ENCODE measurements at places on chromosomes 2 and 18.

DNA sequence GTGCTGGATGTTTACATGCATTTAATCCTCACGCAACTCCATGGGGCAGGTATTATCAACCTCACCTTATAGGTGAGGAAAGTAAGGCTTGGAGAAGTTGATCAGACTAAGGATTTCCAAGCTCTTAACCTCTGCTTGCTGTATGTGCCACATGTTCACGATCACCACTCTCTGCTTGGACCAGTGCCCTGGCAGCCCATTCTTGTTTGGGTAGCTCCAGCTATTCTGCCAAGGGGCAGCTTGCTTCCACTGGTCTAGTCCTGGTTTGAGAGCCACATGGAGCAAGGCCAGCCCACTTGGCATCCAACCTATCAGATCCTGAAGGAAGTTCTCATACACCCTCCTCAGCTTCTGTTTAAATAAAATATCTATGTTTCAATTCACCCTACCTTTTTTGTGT lies 14.3 kb downstream of the PLB1 start:
- DNase-seq = no peak

DNA sequence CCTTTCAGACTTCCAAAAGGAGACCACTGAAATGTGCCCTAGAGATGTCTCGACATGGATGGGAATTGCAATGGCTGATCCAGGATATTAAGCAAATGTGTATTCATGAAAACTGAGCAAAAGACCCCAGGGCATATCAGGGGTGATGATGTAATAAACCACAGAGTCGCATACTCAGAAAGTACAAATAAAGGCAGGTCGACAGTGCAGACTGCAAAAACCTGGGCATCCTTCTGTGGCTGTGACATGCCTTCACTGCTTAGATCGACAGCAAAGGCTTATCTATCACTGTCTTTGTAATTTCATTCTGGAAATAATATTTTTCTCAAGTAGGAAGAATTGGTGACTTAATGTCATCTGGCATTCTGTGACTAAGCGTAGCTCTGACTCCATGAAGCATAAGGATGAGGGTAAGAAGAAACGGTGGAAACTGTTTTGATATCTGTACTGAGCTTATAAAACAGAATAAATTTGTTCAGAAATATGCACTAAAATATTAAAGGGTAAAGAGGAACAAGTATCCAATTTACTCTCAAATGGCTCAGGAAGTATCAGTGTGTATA lies 115.6 kb upstream of the NRP2 start:
- no peak for DNase-seq

DNA sequence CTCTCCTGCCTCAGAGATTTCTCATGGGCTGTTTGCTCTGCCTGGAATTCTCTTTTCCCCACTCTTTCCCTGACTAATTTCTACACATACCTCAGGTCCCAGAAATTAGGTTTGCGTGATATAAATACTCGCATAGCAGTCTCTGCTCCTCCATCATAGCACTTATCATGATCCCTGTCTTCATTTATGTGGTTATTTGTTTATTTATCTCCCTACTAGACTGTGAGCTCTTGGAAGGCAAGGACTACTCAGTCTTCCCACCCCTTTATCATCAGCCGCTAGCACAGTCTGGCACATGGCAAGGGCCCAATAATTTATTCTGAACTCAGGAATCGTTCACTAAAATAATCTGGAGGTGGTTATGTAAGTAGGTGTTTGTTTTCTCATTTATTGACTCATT lies 79.3 kb downstream of the ADCYAP1 start:
- DNase-seq = no peak

- DNase-seq = no peak
These were observed 1.3 kb downstream of the PRPF40A start for GRCh38 chr2:152715854-152716428.

- no peak for DNase-seq
These were observed 41.8 kb downstream of the CERKL start for GRCh38 chr2:181614874-181615638.

GRCh38 chr2:85151026-85151425 lies 17.8 kb downstream of the TCF7L1 start:
- no peak for DNase-seq

DNA sequence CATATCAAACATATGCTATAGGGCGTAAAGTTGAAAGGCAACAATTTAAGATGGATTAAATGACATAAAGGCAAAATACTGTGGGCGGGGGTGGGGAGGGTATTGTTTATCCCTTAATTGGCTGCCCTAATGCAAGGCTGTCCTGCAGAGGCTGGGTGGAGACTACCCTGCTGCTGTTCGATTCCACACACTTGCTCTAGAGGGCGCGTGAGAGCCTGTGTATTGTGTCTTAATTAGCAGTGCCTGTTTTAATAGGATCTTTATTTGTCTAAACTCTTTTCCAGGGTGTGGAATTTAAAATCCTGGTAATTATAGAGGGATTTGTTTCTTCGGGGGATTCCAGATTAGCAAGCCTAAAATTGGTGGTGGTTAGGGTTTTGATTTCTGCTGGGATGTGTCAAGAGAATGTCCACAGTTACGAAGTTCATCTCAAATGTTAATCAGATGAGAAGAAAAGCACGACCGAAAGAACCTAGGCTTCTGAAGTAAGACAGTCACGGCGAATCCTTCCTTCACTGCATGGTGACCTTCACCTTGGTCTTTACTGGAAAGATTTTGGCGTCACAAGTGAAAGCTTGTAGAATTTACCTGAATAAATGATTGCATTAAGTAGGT lies 103.5 kb upstream of the MAP3K20 start:
- DNase-seq = no peak

DNA sequence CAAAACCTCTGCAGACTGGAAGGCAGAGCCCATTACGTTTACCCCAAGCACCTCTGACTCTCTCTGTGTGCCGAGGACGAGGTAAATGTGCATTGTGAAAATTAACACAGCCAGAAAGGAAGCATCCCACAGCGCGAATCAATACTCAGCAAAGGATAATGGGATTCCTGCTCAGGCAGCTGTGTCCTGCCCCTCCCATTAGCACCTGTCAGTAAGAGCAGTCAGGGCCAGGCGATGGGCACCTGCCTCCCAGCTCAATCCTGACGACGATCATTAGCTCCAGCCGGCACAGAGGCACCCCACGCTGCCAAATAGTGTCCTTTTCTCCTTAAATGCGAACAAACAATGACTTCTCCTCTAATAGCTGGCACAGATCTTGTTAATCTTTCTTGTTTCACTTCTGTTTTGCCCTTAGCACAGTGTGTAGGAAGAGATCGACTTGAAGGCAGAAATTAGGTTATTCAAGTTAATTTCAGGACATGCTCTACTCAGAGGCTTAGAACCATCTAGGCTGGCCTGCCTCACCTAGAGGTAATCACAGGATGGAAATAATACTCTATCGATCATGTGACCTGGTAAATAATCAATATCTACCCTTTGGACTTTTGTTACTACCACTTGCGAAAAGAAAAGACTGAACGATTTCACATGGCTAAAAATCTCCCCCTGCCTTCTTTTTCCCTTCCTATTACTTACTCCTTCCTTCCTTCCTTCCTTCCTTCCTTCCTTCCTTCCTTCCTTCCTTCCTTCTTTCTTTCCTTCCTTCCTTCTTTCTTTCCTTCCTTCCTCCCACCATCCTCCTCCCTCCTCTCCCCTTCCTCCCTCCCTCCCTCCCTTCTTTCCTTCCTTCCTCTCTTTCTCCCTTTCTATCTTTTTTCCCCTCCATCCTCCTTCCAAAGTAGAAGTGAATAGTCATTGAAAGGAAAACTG lies 487.9 kb upstream of the ID2 start:
- no peak for DNase-seq

DNA sequence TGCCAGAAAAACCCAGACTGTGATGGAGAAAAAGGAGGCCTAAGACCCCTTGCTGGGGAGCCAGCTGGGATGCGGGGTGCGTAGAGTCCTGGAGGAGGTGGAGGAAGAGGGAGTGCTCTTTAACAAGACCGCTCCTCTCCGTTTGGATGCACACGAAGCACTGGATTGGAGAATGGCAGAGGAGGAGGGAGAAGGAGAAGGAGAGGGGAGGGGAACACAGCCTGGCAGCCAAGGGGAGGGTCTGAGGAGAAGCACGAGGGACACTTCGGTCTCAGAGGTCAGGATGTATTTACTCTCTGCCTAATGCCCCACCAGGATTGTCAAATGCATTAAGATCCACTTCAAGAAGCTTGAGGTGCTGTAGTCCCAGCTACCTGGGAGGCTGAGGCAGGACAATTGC lies 42.0 kb upstream of the SLC35G4 start:
- no peak for DNase-seq

DNA sequence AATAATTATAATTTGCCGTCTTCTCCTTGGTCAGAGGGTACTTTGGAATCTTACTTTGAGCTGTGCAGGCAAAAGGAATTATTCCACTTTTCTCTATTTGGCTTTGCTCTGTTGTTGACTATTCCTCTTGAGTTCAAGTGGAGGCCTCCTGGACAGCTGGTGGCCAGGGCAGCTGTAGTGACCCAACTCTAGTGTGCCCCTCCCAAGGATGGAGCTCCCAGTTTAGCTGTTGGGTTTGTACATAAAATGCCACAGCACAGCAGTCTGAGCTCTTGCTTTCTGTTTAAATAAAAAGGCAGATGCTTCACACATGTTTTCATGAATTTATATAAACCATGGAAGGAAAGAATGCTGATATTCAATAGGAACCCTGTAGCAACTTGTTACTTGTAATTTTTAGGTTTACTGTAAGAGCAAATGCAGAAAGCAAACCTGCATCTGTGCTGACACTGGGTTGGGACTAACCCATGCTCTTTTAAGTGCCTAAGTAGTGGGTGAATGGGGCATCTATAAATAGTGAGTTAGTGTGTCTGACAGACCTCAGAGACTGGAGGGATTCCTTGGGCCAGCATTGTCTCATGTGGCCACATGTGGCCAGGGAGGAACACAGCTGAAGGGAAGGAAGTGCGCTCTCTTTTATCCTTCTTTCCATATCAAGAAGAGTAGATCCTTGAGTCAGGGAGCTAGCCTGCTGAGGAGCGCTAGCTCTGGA lies 121.8 kb downstream of the FHOD3 start:
- no peak for DNase-seq

DNA sequence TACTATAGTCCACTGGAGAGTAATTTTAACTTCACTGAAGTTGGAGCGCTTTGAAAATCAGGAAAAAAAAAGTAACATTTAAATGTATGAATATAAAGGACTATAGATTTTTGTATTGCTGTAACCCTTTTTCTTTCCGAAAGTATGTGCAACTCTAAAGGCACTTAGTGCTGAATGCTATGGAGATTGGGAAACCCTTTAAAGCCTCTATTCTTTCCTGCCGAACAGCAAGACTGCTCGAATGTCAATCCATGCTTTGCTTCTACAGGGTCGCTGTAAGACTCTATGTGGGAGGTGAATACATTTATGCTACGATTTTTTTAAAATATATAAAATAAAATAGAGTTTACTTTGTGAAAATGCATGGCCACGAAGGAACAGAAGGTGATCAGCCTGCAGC lies 825 bp downstream of the GRB14 start:
- DNase-seq = no peak

GRCh38 chr2:182767578-182767977 lies 51.5 kb downstream of the DNAJC10 start:
- no peak for DNase-seq

GRCh38 chr2:43459446-43460173 lies 136.2 kb downstream of the THADA start:
- DNase-seq = no peak

GRCh38 chr2:41000374-41000773 lies 548.5 kb upstream of the SLC8A1 start:
- DNase-seq = no peak

DNA sequence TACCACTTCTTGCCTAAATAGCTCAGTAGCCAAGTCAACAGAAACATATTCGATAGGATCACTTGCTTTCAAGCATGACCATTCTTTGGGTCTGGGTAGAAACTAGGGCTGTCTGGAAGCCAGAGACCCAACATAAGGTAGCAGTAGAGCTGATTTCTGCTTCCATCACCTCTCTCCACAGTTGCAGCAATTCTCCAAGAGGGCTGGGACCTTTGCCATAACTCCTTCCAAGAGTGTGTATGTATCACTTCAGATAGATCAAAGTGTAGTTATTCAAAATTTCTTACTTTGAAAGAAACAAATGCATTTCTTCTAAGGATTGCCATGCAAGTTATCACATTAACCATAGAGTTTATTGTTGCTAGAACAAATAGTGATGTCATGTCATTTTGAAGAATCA lies 172.0 kb upstream of the GALNT5 start:
- DNase-seq = no peak

DNA sequence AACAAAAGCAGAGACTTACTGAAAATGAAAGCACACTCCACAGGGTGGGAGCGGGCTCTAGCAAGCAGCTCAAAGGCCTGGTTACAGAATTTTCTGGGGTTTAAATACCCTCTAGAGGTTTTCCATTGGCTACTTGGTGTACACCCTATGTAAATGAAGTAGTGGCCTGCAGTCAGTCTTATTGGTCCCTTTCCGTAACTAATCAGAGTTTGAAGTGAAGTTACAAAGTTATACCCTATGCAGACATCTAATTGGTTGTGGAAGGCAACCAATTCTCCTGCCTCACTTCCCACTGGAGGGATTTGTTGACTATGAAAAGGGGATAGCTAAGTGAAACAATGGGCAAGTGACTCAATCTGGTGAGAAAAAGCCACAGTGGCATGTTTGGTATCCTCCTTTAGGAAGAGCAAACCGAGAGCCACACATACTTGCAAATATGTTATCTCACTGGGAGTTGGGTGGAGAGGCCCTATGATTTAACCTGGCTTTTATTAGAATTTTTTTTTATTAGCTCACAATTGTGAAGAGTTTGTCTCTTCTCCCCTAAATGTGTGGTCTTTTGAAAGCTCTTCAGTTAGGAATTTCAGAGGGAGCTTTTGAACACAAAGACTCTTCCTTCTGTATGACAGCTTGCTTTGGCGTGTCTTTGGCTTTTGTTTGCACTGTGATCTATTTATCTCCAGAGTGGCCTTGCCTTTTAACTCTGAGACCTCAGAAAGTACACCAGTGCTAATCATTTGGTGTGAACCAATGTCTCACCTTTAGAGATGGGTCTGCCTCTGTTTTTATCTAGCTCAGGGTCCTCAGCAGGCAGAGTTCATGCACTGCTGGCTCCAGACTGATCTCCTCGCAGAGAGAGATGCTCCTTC lies 69.6 kb downstream of the MAP4K4 start:
- no peak for DNase-seq

GRCh38 chr18:42514512-42514911 lies 559.5 kb downstream of the PIK3C3 start:
- DNase-seq = no peak

GRCh38 chr2:226338825-226339224 lies 460.8 kb downstream of the IRS1 start:
- no peak for DNase-seq

- DNase-seq = no peak
These were observed 153.4 kb downstream of the MBP start for GRCh38 chr18:76979111-76979751.

- DNase-seq = no peak
These were observed 80.9 kb upstream of the POU3F3 start for GRCh38 chr2:104772996-104773395.

DNA sequence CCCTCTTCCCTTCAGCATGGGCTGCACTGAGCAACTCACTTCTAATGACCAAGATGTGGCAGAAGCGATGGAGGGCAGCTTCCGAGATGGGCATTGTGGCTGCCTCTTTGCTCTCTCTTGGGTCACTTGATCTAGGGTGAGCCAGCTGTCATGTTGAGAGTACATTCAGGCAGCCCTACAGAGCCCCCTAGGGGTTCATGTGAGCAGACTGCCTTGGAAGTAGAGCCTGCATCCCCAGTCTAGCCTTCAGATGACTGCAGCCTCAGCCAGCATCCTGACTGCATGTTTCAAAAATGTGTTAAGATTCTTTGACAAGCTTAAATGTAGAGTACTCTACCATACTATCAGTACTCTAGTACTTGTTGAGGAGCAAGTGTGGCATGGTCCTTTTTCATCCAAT lies 143.9 kb downstream of the NCK2 start:
- no peak for DNase-seq

- no peak for DNase-seq
These were observed 87.2 kb downstream of the CTAGE1 start for GRCh38 chr18:22330508-22330907.

GRCh38 chr18:13893418-13893760 lies 21.9 kb downstream of the MC2R start:
- no peak for DNase-seq
